ENCODE measurements at places on chromosomes 6 and 20. TPM values are rescaled to one million over a fixed set of nuclear protein-coding genes. Genes with fewer than 3 reads are reported as not detected.

The POU5F1 gene
- 121 TPM for total RNA-seq

DNA sequence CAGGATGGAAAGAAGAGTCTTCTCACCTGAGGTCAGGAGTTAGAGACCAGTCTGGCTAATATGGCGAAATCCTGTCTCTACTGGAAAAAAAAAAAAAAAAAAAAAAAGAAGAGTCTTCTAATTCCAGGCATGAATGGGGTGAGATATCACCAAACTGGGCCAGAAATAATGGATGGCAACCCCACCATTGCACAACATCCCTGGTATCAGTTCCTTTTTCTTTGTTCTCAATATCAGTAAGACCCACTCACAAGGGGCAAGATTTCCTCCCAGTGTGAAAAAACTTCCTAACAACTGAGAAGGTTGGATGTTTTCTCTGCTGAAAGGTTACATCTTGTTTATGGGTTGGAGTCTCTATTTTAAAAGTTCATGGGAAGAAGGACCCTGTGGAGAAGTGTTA lies 23.6 kb upstream of the NR2E1 start:
- no peak for DNase-seq

GRCh38 chr6:106747139-106747538 lies 117.8 kb downstream of the QRSL1 start:
- no peak for DNase-seq

- no peak for DNase-seq
These were observed 88.6 kb downstream of the SCP2D1 start for GRCh38 chr20:18901980-18902737.

GRCh38 chr6:56259234-56260077 lies 12.1 kb upstream of the COL21A1 start:
- no peak for DNase-seq

GRCh38 chr20:5313916-5314315 lies 2.8 kb downstream of the PROKR2 start:
- no peak for DNase-seq

DNA sequence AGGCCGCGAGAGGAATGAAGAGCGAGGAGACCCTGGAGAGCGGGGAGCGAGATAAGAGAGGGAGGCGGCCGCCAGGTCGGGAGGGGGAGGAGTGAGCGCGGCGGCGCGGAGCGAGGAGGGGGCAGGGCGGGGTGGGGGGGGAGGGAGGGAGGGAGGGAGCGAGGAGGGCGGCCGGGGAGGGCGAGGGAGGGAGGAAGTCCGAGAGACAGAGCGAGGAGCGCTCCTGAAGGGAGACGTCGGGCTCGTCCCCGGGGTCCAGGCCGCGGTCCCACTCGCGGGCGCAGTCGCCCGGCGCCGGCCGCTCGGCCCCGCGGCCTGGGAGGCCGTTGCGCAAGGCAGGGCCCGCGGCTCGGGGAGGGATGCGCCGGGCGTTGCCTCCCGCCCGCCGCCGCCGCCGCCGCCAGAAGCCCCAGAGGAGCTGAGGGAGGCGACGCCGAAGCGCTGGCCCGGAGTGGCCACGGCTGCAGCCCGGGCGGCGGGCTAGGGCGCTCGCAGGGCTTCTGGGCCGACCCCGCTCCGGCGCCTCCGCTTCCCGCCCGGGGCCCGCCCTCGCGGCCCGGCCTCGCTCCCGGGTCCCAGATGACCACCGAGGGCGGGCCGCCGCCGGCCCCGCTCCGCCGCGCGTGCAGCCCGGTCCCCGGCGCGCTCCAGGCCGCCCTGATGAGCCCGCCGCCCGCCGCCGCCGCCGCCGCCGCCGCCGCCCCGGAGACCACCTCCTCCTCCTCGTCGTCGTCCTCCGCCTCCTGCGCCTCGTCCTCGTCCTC lies at the start of gene FOXF2:
FOXF2 (plus strand) TSS at position 208 of the 764 bp plus-strand sequence; CDS start at position 580, 372 bp downstream.
- no peak for DNase-seq

Measured in Peyer's patch (tissue), 4 donors.